ENCODE measurements at places on chromosomes 6 and 20.

- DNase-seq = no peak
Measured at GRCh38 chr20:64106981-64107735, at the start of gene NPBWR2. NPBWR2 (minus strand) TSS chr20:64107565; CDS start chr20:64106831, 734 bp downstream.

DNA sequence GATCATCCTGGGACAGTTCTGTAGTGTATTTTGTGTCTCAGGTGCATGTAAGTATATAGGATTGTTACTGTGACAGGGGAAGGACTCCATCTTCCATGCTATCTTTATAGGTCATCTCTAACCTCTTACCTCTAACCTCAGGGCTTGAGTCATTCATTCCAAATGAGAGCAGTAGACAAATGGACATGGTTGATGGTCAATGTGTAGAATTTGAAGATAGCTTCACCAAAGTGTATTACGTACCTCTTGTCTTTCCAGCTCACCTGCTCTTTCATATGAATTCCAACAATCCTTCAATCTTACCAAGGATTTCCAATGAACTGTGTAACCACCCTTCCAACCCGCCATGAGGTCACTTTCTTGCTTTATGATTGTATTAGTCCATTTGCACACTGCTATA is 8.7 kb upstream of the ADGRG6 start:
- no peak for DNase-seq

DNA sequence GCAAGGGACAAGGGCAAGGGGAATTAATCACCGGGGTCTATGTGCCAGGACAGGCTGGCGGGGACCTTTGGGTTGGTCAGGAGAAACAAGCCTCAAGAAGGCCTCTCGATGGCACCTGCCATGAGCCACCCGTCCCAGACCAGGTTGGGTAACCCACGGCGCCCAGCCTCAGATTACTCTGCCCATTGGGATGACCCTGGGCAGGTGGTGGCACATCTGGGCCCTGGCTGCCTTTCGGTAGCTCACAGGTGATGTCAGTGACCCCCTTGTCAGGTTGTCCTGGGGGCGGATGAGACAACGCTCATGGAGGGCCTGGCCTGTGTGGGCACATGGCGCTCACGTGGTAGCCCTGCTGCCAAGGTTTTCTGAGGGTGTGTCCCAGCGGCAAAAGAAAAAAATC is 152.2 kb downstream of the SYCP2 start:
- no peak for DNase-seq

DNA sequence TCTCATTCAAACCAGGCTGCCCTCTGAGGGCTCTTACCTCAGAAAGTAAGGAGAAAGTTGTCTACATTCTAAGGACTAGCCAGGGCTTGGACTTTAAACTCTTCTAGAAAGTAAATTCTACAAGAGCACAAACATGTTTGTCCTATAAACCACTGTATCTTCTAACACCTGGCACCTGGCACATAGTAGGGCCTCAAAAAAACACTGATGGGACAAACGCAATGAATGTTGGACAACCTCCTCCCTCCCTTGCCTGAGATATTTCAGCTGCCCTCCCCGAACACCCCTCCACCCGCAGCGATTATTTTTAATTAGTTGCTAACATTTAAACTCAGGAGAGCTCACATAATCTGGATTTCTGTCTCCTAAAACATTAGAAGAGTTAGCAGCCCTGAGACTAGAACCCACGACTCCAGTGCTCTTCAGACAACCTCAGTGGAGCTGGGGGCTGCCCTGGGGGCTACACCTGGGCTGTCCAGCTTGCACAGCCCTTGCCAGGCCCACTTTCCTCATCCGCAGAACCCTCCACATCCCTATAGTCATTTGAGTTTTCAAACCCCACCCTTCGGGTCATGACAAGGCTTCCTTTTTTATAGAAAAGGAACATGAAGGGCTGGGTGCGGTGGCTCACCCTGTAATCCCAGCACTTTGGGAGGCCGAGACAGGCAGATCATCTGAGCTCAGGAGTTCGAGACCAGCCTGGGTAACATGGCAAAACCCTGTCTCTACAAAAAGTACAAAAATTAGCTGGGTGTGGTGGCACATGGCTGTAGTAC is 4.9 kb downstream of the HCK start:
- no peak for DNase-seq

DNA sequence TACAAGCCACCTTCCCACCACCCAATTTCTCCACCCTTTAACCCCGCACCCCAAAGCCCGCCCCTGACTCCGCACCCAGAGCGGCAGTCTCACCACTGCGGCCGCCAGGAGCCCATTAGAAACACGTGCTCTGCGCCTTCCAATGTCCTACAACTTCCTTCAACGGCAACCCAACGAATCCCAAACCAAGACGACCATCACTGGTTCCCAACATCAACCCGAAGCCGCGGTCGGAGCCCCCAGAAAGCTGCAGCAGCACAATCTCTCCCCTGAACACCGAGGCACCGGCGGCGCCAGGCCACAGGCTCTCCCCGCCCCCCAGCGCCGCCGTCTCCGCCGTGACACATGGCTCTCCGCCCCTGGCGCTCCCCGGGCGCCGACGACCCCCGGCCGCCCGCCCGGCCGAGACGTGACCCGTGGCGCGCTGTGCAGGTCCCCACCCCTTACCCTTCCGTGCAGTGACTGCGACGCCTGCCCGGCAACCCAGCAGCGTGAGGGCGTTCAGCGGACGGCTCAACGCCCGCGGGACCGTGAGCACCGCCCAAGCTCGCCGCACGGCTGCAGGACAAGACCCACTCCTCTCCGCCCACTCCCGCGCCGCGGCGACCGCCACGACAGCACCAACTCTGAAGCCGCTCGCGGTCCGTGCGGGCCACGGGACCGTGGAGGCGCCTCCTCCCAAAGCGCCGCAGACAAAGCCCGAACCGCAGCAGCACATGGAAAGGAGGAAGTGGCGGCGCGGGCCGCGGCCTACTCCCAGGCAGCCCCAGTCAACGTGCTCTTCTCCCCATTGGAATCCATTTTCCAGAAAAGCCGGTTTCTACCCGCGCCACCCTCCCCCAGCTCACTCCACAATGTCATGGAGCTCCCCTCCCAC is 551 bp downstream of the SYNCRIP start:
- peak; percentile 54 for DNase-seq

GRCh38 chr6:83311231-83311630 is 118.1 kb downstream of the RWDD2A start:
- DNase-seq = no peak

DNA sequence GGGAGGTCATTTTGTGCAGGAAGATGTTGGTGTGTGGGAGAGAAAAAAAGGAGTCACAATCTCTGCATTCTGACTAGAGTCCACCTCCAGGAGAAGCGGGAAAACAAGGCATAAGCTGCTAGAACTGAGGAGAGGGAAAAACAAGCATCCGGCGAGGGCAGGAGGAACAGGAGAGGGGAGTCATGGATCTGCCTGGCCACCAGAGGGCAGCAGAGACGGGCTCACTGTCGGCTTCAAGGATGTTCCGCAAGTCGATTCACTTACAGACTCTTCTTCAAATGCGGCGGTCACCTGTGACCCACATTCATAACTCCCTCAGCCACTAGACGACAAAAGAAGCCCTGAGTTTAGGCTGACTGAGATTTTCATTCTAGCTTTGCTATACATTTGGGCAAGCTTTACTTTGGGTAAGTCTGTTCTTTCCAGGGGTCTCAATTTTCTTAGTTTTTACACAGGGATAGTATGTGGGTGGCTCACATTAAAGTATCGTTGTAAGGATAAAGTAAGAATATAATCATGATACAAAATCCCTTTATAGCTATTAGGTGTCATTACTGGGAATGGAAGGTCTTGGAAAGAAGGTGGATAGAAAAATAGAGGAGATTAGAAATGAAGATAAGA is 6.6 kb upstream of the BTNL2 start:
- peak; percentile 62 for DNase-seq

GRCh38 chr20:32966382-32966781 is 37.9 kb downstream of the SUN5 start:
- DNase-seq = no peak

All from T-helper 1 cell (primary cell).